ENCODE measurements at places on chromosomes 7 and 10.

- no peak for DNase-seq
These were observed 268.4 kb upstream of the SLC26A5 start for GRCh38 chr7:103714376-103714927.

DNA sequence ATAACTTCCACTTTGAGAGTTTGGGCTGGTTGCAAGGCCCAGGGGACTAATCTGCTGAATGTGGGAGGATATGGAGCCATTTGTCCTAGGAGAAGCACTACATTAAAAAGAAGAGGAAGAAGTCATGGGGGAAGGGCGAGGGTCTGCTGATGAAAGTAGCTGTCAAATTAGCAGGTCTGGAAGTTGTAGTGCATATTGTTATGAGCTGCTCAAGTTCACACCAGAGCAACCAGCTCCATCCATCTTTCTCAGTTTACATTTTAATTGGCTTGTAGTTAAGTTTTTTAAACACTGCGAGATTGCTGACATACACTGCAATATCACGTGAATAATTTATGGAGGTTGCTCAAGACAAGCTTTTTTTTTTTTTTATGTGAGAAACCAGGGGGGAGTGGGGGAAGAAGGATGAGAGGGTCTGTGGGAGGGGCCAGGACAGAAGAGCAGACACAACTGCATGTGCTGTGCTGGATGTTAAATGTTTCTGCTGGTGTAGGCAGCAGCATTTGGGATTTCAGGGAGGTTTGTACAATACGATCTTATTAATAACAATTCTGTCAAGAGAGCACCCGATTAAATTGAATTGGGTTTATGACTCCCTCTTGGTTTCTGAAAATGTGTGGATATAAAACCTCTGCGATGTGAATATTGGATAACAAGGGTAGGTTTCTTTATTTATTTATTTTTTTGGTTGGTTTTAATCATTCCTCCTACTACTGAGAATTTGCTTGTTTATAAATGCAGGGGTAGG is 759.0 kb upstream of the GALNT17 start:
- DNase-seq: peak; percentile 21

DNA sequence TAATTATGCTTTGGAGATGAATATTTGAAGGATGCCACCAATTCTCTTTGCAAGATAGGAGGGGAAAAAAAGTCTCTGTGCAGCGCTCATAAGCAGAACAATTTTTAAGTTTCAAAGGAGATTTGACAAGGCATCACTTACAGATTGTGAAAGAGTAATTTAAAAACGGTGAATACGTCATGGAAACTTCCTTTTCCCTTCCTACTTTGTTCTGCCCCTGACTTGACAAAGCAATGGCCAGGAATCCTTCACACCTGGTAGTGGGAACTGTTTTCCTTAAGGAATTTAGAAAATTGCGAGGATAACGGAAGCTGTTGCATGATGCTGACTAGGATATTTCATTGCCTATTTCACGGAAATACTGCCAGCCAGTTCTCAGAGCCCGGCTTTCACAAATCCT is 16.7 kb downstream of the FAM107B start:
- DNase-seq: no peak

DNA sequence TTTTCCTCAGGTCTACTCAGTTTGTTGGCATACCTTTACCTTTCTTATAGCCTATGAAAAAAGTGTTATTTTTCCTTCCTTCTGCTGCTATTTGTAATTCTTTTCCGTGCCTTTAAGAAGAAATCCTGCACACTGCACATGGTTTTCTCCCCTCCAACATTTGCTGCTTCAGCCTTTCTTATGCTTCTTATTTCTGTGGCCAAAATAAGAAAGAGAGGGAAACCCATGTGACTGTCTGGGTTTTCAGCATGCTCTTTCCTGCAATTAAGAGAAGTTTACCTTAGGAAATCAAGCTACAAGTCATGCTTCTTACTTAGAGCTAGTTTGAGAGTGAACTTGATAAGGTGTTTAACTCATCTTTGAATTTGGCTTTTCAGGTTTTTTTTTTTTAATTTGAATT is 11.0 kb downstream of the TBC1D12 start:
- DNase-seq: no peak

GRCh38 chr10:24884316-24884715 is 68.1 kb downstream of the PRTFDC1 start:
- no peak for DNase-seq

GRCh38 chr7:95631527-95631926 is 35.2 kb upstream of the PDK4 start:
- no peak for DNase-seq

GRCh38 chr10:129156406-129156805 is 310.6 kb upstream of the MGMT start:
- DNase-seq: no peak

GRCh38 chr7:123209786-123210185 is 10.0 kb upstream of the SLC13A1 start:
- no peak for DNase-seq

DNA sequence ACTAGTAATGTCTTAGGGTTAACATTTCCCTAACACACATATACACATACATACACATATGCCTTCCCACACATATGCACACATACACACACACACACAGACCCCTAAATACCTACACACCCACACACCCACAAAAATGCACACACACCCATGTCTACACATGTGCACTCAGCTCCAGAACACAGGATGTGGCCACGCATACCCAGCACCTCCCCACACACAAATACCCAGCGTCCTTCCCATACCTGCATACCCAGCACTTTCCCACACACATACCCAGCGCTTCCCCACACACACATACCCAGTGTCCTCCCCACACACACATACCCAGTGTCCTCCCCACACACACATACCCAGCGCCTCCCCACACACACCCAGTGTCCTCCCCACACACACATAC is 534.9 kb downstream of the DNAJB6 start:
- DNase-seq: no peak

DNA sequence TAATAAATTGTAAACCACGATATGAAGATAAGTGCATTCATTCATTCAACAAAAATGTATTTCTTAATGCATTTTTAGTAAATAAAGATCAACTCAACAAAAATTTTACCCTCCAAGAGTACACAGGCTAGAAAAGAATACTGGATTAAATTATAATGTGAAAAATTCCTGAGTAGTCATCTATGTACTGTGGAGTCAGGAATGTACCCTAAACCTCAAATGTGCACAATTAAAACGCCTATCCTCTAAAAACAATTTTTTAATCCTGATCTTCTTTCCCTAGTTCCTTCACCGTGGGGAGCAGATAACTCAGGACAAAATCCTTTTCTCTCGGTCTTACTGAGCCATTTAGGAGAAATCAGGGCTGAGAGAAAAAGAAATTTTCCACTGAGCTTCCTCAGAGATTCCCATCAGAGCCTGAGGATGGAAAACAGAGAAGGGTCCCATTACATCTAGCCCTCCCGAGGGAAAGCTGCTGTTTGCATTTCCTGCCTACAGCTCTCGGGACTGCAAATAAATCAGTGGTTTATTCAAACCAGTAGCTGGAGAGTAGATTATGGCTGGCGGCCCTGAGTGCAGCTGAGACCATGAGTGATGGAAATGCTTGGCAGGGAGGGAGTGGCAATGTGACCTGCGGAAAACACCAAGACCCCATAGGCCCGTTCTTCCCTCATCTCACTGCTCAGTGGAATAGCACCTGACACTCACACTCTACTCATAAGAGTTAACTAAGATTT is 7.4 kb downstream of the TAS2R40 start:
- DNase-seq: no peak

DNA sequence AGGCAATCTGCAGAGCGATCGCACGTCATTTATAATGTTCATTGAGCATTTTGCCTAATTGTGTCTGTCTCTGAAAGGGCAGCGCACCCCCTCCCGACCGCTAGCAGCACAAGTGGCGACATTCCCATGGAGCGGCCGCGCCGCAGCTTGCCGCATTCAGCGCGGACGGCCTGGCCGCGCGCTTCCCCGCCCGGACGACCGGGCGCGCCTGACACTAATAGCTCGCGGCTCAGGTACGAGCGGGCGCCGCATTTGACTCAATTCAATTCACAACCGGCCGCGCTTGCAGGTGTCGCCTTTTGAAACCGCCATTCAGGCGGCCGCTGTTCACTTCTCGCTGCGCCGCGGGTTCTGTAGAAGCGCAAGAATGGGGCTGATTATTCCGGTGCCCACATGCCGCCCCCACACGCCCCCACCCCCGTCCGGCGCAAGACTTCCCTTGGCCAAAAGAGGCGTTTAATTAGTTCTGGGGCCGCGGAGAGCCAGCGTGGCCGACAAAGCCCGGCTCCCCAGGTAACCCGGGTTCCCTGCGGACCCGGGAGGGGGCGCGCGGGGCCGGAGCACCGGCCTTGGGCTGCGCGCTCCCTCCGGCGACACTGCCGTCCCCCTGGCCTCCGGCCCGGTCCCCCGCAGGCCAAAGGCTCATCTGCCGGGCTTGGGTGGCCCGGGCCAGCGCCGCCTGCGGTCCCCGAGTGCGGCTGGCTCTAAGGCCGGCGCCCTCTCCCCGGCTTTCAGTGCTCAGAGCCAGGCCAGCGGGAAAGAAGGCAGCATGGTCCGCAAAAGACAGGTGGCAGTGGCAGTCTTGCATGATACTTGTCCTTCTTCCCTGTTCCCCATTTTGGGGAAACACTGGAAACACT is 18.7 kb upstream of the PTF1A start:
- no peak for DNase-seq

- DNase-seq: peak; percentile 67
These were observed 1.3 kb downstream of the SEMA3D start for GRCh38 chr7:85185424-85186082.

DNA sequence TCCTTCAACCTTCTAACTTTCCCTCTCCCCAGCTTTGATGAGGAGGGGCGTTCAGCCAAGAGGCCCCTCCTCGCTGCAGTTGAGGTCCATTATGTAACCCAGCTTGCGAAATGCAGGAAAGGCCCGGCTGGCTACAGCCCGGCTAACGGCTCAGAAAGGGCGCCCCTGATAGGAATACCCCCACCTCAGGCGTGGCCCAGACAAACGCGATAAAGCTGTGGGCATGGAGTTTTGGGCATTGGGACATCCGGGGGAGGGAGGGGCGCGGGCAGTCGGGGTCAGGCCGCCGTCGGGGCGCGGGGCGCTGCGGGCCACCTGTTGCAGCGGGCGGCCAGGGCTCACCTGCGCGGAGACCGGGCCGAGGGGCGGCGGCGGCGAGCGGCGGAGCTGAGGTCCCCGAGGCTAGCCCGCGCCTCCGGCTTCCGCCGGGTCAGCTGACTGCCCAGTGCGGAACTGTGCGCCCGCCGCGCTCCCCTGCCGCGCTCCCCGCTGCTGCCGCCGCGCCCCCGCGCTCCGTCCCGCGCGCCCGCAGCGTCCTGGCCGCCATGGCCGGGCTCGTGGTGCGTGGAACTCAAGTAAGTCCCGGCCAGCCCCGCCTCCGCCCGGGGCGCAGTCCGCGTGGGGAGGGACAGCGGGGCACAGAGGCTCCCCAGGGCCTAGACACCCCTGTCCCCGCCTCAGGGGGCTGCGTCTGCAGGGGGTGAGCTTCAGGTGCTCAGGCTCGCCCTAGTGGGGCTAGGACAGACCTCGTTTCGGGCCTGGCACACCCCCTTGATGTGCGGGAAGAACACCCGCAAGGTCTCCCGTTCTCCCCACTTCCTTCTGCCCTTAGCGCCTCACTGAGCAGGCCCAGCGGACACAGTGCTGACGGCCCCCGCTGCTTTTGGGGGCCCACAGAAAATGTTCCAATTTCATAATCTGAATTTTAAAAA is at the start of gene LRMDA:
Gene LRMDA, plus strand, starts transcription at position 445 of the 932 bp plus-strand sequence.
- peak; percentile 49 for DNase-seq

GRCh38 chr10:120205368-120206018 is 251.5 kb upstream of the PLPP4 start:
- DNase-seq: no peak

DNA sequence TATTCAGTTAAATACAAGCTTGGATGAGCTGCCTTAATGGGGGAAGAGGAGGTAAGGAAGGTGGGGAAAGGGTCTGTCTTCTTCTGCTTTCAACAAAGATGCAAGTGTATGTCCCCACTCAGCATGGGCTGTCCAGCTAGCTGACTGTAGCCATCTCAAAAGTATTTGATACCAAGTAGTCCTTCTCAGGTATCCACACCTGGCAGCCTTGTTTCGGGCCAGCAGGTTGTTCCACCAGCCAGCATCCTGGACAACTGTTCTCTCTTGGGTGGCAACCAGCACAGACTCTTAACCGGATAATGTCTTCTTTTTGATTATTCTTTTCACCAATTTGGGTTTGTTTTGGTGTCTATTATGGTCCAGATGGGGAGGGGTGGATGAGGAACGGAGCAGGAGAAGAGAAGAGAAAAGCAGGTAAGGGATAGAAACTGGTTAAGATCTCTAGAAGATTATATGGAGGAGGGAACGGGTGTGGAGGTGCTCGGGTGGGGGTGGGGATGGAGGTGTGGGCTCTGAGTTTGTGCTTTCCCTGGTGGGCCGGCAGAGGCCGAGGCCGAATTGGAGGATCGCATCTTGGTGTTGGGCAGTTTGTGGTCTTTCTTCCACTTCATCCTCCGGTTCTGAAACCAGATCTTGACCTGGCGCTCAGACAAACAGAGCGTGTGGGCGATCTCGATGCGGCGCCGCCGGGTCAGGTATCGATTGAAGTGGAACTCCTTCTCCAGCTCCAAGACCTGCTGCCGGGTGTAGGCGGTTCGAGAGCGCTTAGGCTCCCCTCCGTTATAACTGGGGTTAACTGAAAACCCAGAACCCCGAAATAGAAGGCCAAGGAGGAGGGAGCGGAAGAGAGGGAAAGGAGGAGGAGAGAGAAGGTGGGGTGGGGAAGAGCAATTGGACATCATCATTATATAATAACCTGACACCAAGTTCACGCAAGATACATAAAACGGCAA is 1.5 kb downstream of the HOXA4 start:
- DNase-seq: no peak

- peak; percentile 24 for DNase-seq
These were observed 232.2 kb downstream of the DNAJB6 start for GRCh38 chr7:157568770-157569584.

DNA sequence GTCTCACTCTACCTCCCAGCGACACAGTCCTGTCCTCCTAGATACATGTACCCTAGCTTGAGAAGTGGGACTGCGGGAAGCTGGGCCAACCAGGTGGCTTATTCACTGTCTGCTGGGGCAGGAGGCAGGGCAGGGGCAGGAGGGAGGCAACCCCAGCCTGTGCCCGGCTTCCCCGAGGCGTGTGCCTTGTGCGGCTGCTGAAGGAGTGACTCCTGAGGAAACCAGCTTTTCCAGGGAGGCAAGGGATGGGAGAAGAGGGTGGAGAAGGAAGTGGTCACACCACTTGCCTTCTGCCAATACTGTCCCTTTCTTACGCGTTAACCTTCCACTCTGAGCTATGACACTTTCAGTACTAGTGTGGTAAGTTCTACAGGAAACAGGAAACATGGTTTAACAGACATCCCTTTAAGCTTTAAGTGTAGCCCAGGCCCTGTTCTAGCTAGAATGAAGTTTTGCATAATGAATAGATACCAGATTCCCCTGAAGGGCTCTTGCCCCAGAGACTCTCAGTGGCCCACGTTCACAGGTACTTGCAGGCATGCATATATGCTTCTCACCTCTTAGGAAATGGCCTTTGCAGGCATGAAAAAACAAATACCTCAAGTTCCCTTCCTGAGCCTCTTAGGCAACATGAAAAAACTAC is 40.6 kb downstream of the SYPL1 start:
- peak; percentile 94 for DNase-seq

DNA sequence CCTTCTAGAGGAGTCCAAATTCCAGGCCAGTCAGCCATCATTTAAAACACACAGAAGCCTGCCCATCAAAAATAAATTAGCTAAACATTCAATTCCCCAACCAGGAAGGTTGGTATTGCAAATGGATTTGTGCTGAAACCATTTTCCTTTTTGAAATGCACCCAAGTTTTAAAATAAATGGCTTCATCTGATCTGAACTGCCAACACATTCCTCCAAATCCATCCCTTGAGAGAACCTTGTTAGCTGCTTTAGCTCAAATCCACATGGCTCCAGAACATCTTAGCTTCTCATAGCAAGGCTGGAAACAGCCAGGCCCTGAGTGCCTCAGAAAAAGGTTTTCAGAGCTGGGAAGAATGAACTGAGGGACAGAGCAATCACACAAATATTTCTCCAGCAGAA is 306.3 kb downstream of the FZD1 start:
- no peak for DNase-seq

Data from KBM-7 (cell line).